ENCODE measurements at places on chromosomes 12 and 14. TPM values are rescaled to one million over a fixed set of nuclear protein-coding genes. Genes with fewer than 3 reads are reported as not detected.

The RAD9B gene
- total RNA-seq, result 29.1 TPM

- H3K36me3 ChIP-seq, result no peaks in the 10 kb centered on the region
- H3K27ac ChIP-seq, result no peak overlapping the region
- DNase-seq, result no peak
- H3K4me1 ChIP-seq, result no peaks in the 10 kb centered on the region
- no peak overlapping the region for H3K4me3 ChIP-seq
- no peaks in the 10 kb centered on the region for H3K27me3 ChIP-seq
Observed at GRCh38 chr12:61098031-61098580, 1162.1 kb upstream of the USP15 start.

GRCh38 chr12:71840231-71840847, 780 bp downstream of the TBC1D15 start:
- H3K27me3 ChIP-seq, result no peaks in the 10 kb centered on the region
- H3K27ac ChIP-seq, result peak overlapping the region; percentile 98
- no peak for DNase-seq
- peak overlapping the region; percentile 82 for H3K4me3 ChIP-seq
- no peaks in the 10 kb centered on the region for H3K36me3 ChIP-seq

DNA sequence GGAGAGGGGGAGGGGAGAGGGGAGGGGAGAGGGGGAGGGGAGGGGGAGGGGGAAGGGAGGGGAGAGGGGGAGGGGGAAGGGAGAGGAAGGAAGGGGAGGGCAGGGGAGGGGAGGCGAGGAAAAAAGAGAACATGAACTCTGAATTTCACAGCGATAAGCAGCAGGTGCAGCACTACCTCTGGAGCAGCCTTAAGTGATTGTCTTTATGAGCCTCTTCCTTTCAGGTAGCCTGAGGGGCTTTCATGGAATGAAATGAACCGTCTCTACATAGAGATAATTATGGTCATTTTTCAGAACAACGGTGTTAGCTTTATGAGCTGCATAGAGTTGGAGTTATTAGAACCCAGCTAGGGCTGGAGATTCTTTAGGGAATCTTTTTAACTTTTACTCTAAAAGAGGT, 18.1 kb upstream of the PTCSC3 start:
- H3K27ac ChIP-seq, result no peak overlapping the region
- H3K27me3 ChIP-seq, result no peaks in the 10 kb centered on the region
- H3K4me3 ChIP-seq, result no peak overlapping the region
- H3K4me1 ChIP-seq, result no peaks in the 10 kb centered on the region

GRCh38 chr14:44712024-44712815, 205.1 kb upstream of the FSCB start:
- no peak for DNase-seq
- no peaks in the 10 kb centered on the region for H3K27me3 ChIP-seq
- H3K4me3 ChIP-seq, result no peak overlapping the region
- H3K4me1 ChIP-seq, result no peaks in the 10 kb centered on the region

DNA sequence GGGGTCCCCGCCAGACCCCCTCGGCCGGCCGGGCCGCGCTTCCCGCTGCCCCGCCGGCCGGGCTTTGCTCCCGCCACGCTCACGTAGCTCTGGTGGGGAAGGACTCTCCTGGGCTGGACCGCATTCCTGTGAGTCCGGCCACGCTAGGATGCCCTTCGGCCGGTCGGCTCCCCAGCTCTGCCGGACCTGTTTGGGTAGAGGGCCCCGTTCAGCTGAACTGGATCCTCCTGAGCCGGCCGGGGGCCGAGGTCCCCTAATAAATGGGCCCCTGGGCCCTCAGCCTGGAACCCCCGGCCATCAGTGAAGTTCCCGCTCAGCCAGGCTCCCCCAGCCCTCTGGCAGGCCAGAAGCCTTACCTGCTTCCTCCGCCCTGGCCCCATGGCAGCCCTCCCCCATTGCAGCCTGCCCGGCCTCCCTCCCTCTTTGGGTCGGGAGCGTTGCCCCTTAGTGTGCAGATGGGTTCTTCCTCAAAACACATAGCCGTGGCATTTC, 593 bp downstream of the UNC119B start:
- no peaks in the 10 kb centered on the region for H3K36me3 ChIP-seq
- H3K27me3 ChIP-seq, result no peaks in the 10 kb centered on the region
- peaks cover 17% of the 10 kb centered on the region for H3K4me1 ChIP-seq
- H3K27ac ChIP-seq, result peak overlapping the region; percentile 93

DNA sequence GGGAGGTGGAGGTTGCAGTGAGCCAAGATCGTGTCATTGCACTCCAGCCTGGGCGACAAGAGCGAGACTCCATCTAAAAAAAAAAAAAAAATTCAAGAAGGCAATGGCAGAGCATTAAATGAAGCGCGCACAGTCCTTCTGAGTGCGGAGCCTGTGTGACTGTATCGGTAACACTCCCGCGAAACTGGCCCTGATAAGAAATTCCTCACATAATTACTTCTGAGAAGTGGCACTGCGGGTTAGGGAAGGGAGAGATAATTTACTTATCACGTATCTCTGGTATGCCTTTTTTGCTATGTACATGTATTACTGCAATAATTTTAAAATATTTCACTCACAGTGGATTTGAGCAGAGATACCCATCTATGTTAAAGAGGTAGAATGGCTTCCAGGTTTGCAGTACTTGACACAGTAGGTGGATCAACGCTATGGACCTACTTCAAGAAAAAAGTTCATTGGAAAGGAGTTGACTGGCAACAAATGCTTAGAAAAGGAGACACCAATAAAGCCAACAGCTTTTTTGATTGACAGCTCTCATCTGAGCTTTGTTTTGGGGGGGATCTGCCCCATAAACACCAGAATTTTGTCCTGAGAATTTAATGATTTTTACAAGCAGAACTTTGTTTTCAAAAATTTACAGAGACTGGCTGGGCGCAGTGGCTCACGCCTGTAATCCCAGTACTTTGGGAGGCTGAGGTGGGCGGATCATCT, 29.2 kb upstream of the SPTLC2 start:
- no peaks in the 10 kb centered on the region for H3K36me3 ChIP-seq
- H3K4me3 ChIP-seq, result no peak overlapping the region
- DNase-seq, result peak; percentile 28
- H3K4me1 ChIP-seq, result peaks cover 10% of the 10 kb centered on the region
- H3K27ac ChIP-seq, result no peak overlapping the region
- H3K27me3 ChIP-seq, result no peaks in the 10 kb centered on the region

DNA sequence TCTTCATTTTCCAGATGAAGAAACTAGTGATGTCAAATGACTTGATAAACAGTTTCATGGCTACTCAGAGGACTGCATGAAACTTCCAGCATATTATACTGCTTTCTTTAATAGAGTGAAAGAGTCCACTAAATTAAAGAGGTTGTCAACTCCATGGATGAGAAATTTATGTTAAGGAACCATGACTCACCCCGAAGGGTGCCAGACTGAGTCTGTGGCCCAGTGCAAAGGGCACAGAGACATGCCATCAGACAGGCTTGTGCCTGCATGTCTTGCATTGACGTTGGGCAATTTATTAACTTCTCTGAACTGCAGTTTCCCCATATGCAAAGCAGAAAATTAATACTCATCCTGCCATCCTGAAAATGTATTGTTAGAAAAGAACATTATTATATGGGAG, 382.4 kb downstream of the APAF1 start:
- no peaks in the 10 kb centered on the region for H3K36me3 ChIP-seq
- DNase-seq, result no peak
- no peak overlapping the region for H3K4me3 ChIP-seq
- no peaks in the 10 kb centered on the region for H3K4me1 ChIP-seq

- H3K36me3 ChIP-seq, result no peaks in the 10 kb centered on the region
- no peak overlapping the region for H3K4me3 ChIP-seq
- no peaks in the 10 kb centered on the region for H3K27me3 ChIP-seq
- peaks cover 10% of the 10 kb centered on the region for H3K4me1 ChIP-seq
- no peak for DNase-seq
Observed at GRCh38 chr14:101586531-101587430, 25.5 kb downstream of the DIO3 start.
